Cardiac muscle cell (in vitro differentiated cells and primary cell): ENCODE measurements at places on chromosomes 7 and 10. TPM values are rescaled to one million over a fixed set of nuclear protein-coding genes. Genes with fewer than 3 reads are reported as not detected.

Gene FBXO24
- 0.78 and 1.9 TPM in 2 replicates for total RNA-seq

Gene PNLIPRP1
- not detected in 2 replicates for total RNA-seq

Gene CHST15
- 1.9 and 2.0 TPM in 2 replicates for total RNA-seq

GRCh38 chr7:36289833-36290661 is 99.6 kb upstream of the ANLN start:
- no peaks in the 10 kb centered on the region for H3K36me3 ChIP-seq
- H3K4me1 ChIP-seq = peaks cover 8% of the 10 kb centered on the region
- DNase-seq = no peak
- no peak overlapping the region for H3K27ac ChIP-seq

Gene C10orf143
- 1.1 and 2.6 TPM in 2 replicates for total RNA-seq

DNA sequence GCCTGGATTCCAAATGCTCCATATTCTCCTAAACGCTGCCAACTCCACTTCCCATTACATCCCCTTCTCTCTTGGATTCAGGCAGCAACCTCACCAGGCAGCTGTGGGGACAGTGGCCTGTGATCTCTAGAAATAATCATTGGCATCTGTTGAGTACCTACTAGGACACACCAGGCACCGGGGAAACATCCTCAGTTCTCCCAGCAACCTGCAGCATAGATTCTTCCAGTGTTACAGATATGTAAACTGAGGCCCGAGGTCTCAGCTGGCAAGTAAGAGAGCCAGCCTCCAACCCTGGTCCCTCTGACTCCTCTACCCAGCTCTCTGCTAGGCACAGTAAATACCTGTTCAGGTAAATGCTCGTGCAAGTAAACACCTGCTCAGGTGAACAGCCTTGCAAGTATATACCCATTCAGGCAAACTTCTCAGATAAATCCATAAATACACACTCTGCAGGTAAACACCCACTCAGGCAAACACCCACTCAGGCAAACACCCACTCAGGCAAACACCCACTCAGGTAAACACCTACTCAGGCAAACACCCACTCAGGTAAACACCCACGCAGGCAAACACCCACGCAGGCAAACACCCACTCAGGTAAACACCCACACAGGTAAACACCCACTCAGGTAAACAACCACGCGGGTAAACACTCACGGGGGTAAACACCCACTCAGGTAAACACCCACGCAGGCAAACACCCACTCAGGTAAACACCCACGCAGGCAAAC is 18.7 kb downstream of the ASB13 start:
- DNase-seq = no peak
- H3K27ac ChIP-seq = no peak overlapping the region
- no peak overlapping the region for H3K4me3 ChIP-seq
- H3K27me3 ChIP-seq = no peaks in the 10 kb centered on the region
- H3K36me3 ChIP-seq = peaks cover 2% of the 10 kb centered on the region

Gene CLDN4
- 0.46 and 0.48 TPM in 2 replicates for total RNA-seq

Gene NPY4R
- 0.39 and 1.2 TPM in 2 replicates for total RNA-seq

Gene INTS15
- total RNA-seq = 28.5 and 37.8 TPM in 2 replicates

DNA sequence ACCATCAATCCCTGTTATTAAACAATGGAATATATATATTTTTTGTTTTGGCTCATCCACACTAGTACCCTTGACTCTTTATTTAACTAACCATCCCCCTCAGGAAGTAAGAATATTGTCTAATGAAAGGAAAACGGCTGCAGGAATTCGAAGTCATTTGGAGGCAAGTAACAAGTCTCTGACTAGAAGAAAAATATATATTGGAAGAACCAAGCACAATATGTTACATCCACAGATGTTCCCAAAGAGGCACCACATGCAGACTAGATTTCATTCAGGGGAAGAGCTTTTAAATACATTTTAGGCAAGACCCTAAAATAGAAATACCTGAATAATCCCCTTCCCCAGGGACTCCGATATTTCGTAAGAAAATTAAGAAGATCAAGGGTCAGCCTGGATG is 104.5 kb downstream of the GRM3 start:
- DNase-seq = no peak
- no peak overlapping the region for H3K27ac ChIP-seq
- H3K4me1 ChIP-seq = no peaks in the 10 kb centered on the region

GRCh38 chr10:50866317-50866716 is 19.1 kb downstream of the A1CF start:
- DNase-seq = no peak
- no peak overlapping the region for H3K4me3 ChIP-seq
- H3K27ac ChIP-seq = no peak overlapping the region
- no peaks in the 10 kb centered on the region for H3K36me3 ChIP-seq
- H3K27me3 ChIP-seq = no peaks in the 10 kb centered on the region
- H3K4me1 ChIP-seq = no peaks in the 10 kb centered on the region

DNA sequence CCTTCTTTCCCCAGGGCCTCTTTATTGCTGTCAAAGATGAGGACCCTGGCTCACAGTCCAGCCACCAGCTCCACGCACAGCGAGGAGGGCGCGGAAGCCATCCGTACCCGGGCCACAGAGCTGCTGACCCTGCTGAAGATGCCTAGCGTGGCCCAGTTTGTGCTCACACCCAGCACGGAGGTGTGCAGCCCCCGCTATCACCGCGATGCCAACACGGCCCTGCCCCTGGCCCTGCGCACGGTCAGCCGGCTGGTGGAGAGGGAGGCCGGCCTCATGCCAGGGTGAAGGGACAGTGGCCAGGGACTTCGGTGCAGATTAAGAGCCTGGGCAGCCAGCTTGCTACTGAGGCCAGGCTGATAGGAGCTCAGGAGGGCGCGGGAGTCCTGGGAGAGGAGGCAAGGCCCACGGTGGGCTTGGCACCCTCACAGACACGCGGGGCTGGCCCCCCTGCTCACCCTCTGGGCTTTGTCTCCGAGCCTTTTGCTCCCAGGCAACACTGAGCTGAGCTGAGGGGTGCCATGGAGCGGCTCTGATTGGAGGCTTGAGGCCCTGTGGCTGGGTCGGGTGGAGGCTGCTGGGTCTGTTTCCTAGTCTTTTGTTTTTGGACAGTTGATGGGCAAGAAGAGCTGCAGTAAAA is 15.8 kb downstream of the AP5Z1 start:
- H3K4me1 ChIP-seq = no peaks in the 10 kb centered on the region
- H3K36me3 ChIP-seq = no peaks in the 10 kb centered on the region
- no peak overlapping the region for H3K27ac ChIP-seq
- no peak for DNase-seq
- H3K4me3 ChIP-seq = no peak overlapping the region
